ENCODE measurements at places on chromosomes 1 and 21.

GRCh38 chr1:174013864-174014418 lies 8.2 kb downstream of the RC3H1 start:
- no peak for DNase-seq

DNA sequence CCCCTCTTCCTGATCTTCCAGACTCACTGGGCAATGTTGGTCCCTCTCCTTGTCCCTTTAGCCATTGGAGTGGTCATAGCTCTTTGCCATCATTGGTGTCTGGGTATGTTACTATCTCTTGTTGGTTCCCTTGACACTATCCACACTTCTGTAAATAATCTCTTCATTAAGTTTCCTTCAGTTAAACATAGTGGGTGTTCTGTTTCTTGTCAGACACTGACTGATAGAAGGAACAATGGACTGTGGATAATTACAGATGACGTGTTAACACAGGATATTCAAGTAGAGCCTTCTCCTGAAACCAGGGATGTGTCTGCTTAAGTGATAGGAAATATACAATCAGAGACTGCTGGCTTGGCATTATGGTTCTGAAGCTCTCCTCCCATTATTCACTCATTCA lies 458.3 kb upstream of the USP24 start:
- DNase-seq: no peak

GRCh38 chr1:235366286-235366685 lies 941 bp upstream of the TBCE start:
- no peak for DNase-seq

GRCh38 chr1:152505083-152505482 lies 5.5 kb upstream of the LCE5A start:
- DNase-seq: no peak

DNA sequence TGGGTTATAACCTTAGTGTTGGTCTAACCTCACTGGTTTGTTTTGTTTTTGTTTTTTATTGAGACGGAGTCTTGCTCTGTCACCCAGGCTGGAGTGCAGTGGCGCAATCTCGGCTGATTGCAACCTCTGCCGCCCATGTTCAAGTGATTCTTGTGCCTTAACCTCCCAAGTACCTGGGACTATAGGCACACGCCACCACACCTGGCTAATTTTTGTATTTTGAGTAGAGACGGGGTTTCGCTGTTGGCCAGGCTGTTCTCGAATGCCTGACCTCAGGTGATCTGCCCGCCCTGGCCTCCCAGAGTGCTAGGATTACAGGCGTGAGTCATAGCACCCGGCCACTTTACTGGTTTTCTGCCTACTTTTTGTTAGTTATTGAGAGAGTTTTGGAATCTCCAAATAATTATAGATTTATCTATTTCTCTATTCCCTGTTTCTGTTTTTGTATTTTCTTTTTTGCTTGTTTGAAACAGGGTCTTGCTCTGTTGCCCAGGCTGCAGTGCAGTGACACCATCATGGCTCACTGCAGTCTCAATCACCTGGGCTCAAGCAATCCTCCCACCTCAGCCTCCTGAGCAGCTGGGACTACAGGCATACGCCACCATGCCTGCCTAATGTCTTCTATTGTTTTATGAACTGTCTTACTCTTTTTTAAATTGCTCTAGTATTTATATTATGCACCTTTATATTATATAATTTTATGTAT lies 21.4 kb downstream of the SMG7 start:
- no peak for DNase-seq

- DNase-seq: no peak
Observed at GRCh38 chr1:157437296-157437695, 115.0 kb downstream of the FCRL5 start.

GRCh38 chr1:3940081-3940753 lies 40.1 kb upstream of the C1orf174 start:
- no peak for DNase-seq

DNA sequence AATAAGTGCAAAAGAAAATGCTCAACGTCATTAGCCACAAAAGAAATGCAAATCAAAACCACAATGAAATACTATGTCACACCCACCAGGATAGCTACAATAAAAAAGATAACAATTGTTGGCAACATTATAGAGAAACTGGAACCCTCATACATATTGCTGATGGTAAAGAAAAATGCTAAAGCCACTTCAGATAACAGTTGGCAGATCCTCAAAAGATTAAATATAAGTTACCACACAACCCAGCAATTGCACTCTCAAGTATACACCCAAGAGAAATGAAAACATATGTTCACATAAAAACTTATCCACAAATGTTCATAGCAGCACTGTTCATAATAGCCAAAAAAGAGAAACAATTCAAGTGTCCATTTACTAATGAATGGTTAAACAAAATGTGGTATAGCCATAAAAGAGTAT lies 20.7 kb downstream of the TRIM33 start:
- peak; percentile 79 for DNase-seq

GRCh38 chr1:15885701-15886610 lies 38.4 kb downstream of the SPEN start:
- peak; percentile 79 for DNase-seq

DNA sequence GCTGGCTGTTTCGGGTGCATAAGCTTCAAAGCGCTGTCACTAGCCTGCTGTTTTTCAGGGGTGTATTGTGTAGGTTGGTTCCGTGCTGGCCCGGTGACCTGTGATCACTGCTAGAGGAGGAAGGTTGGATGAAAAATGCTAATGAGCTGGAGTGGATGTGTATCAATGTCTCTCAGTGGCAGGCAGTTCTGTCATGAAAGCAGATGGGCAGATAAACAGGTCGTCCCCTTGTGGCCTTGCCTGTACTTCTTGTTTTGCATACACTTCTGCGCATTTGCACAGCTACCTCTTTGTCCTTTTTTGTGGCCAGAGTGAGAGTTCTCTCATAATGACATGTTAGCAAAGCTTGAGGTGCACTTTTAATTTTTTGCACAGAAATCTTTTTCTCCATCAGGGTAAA lies 2.9 kb downstream of the SELENON start:
- no peak for DNase-seq

Measured in SK-N-MC (cell line).